Cerebellar nuclear complex (tissue), 1 donor: ENCODE measurements at places on chromosomes 4 and X.
A peak's percentile ranks its signal among the peaks of the same experiment; 100 is the strongest.

DNA sequence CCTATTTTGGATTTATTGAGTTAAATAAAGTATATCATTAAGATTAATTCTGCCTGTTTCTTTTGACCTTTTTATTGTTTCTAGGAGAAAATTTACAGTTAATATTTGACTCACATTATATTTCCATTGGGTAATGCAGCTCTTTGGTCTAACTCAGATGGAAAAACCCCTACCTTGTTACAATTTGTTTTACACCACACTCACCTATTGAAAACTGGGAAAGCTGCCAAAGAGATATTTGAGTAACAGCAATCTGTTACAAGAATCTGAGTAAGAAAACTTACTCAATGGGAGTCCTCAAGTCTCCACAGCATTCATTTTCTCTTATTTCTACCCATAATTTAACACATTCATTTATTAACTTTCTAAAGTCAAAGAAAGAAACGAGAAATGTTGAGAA is 108.0 kb upstream of the TLL1 start:
- DNase-seq: no peak

DNA sequence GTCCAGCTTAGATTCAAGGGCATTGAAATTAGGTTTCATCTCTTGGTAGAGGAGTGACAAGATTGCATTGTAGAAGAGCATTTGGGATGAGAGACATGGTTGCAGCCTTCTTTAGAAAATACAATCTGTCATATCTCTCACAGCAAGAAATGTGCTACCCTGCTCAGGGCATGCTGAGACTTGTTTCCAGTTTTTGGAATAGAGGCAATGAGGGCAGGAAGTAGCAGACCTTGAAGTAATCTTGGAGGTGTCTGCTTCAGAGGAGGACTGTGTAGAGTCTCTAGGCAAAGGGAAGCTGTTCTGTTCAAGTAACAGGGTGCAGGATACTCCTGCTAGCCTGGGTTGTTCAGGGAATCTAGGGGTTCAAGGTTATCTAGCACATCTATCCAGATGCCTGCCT is 116.1 kb upstream of the ZNF827 start:
- DNase-seq: no peak

DNA sequence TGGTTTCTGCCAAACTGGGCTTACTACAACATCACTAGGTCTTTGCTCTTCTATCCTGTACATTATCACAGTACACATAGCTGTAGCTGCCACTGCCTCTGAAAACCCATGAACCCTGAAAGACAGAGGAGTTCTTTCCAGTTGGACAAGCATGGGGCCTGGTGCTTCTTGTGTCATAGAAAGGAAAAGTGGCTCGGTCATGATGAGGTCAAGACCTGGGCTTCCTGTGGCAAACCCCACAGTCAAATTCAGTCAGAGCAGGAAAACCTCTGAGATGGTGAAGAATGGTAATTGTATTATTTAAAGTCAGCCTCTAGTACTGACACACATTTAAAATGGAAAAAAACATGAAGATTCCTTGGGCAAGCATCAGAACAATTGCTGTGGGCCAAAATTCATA is 133.3 kb upstream of the PRPS2 start:
- no peak for DNase-seq

GRCh38 chr4:92636038-92636806 is 332.5 kb downstream of the GRID2 start:
- no peak for DNase-seq

DNA sequence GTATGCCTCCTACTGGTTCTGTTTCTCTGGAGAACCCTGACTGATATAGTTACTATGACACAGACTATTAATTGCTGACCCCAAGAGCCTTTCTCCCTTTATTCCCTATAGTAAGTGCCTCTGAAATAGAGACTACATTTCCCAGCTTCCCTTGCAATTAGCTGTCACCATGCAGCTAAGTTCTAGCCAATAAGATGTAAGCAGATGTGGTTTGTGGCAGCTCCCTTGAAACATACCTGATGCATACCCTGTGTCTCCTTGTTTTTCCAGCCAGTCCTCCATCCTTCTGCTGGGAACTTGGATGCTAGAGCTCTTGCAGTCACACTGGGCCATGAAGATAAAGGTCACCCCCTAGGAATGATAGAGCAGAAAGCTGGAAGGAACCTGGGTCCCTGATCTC is 9.7 kb upstream of the TMEM165 start:
- no peak for DNase-seq

GRCh38 chr4:86841309-86841708 is 7.9 kb downstream of the SLC10A6 start:
- DNase-seq: no peak

- DNase-seq: no peak
Measured at GRCh38 chr4:10104211-10104990, 12.2 kb downstream of the WDR1 start.

- no peak for DNase-seq
Measured at GRCh38 chr4:184942444-184943425, 75.6 kb upstream of the HELT start.

GRCh38 chr4:57094832-57095223 is 15.4 kb downstream of the IGFBP7 start:
- DNase-seq: no peak

- no peak for DNase-seq
Measured at GRCh38 chr4:163582703-163583102, 88.2 kb downstream of the TMA16 start.

GRCh38 chr4:47639531-47639930 is 154.5 kb downstream of the ATP10D start:
- DNase-seq: no peak

GRCh38 chr4:79163981-79164490 is 161.8 kb downstream of the NAA11 start:
- peak; percentile 64 for DNase-seq

DNA sequence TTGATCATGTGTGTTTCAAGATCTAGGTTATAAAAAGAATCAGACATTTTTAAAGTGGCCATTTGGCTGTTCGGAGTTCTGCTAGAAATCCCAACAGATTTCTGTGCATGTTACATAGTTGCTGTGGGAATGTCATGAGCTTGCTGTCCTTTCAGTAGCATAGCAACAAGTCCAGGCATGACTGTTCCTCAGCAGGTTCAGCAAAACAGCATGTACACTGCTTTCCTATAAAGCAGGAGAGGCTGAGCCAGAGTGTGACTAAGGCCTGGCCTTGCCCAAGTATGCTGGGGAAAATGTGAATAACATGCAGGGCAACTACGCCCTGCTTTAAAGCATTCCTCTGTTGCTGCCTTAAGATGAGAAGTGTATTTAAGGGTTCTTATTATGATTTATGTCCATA is 217.1 kb upstream of the SMIM31 start:
- DNase-seq: no peak

DNA sequence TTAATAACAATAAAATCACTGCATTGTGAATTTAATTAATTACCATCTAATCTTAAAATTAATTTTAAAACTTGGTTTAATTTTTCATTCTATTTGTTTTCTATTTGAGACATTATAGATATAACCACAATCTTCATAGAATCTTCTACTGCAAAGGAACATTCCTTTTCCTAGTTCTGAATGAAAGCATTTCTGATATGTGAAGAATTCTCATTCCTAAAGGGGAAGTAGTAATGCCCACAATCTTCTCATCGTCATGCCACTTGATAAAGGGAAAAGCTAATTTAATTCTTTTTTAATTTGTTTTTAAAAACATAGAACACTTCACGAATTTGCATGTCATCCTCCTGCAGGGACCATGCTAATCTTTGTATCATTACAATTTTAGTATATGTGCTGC is 23.7 kb downstream of the MGARP start:
- no peak for DNase-seq

GRCh38 chrX:120690941-120691340 is 61.1 kb upstream of the C1GALT1C1 start:
- no peak for DNase-seq

GRCh38 chr4:123579961-123580360 is 183.4 kb downstream of the SPRY1 start:
- DNase-seq: no peak

- no peak for DNase-seq
Measured at GRCh38 chr4:185457136-185457535, 14.4 kb downstream of the CCDC110 start.

- no peak for DNase-seq
Measured at GRCh38 chr4:155768370-155768769, 9.5 kb downstream of the GUCY1B1 start.

DNA sequence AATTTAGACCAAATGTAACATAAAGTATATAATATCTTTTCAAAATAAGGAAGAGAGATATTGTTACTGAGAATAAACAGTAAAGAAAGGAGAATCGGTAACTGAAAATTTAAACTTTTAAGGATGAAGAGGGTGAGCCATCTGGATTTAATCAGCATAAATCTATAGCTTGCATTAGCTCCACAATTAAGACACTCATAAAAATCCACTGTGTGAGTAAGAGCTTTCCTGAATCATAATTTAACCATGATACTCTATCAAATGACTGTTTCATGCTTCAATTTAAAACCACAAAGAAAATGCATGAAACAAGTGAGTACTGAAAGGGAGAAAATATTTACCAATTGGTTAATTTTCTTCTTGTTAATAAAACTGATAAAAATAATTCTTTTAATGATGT is 951.5 kb upstream of the SLIT2 start:
- no peak for DNase-seq

DNA sequence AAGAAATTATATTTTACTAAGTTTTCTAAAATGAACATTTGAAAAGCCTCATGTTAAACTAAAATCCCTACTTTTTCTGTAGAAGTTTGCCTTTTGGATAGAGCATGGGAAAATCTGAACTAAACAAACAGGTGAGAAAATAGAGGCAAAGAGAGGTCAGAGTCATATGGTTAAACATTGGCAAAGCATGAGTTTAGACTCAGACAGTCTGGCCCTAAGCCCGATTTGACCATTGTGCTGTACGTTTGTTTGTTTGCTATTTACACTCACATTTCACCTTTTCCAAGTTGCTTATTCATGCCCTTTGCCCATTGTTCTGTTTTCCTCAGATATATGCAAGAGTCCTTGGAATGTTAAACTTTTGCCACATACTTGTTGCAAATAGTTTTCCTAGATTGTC is 85.4 kb downstream of the TIGD2 start:
- DNase-seq: no peak

DNA sequence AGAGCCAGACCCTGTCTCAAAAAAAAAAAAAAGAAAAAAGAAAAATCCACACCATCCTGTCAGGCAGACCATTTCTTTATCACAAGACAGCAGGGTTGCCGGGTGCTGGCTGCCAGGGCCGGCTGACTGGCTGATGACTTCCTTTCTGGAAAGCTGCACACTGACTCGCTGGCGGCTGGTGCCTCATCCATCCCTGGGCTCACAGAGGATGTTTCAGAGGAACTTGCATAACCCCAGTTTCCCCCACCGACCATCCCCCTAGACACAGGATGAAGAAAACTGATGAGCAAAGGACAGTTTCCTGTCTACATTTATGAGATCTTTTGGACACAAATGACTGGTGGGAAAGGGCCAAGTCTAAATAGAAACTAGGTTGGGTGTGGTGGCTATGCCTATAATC is 14.1 kb downstream of the HPSE start:
- DNase-seq: no peak

GRCh38 chrX:80879916-80880315 is 70.2 kb upstream of the BRWD3 start:
- no peak for DNase-seq

DNA sequence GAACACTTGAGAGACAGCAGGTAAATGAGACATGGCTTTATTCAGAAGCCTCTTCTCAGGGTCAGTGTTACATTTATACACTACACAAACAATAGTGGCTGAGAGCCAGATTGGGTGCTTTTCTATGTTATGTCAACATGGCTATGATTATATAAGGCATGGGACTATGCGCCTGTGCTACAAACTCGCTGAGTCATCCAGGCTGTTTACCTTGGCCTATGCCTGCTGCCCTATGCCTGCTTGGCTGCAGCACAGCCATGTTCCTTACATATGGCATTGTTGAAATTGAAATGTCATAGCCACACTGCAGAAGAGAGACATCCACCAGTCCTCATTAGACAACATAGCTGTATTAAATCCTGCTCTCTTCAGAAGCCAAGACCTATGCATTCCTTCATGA is 236.3 kb upstream of the NWD2 start:
- no peak for DNase-seq

GRCh38 chrX:47168495-47169073 is 23.6 kb downstream of the RBM10 start:
- no peak for DNase-seq

DNA sequence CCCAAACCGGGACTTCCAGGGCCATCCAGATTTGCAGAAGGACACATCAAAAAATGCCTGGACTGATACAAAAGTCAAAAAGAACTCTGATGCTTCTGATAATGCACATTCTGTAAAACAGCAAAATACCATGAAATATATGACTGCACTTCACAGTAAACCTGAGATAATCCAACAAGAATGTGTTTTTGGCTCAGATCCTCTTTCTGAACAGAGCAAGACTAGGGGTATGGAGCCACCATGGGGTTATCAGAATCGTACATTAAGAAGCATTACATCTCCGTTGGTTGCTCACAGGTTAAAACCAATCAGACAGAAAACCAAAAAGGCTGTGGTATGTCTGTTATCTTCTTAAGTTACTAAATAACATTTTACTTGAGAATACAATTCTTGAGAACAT is 9.2 kb downstream of the PLK4 start:
- no peak for DNase-seq

GRCh38 chrX:151393514-151393913 is 3.5 kb upstream of the VMA21 start:
- no peak for DNase-seq
